CD4-positive, alpha-beta T cell treated with Interleukin-2 at 100 ng/mL for 4 hours (primary cell): ENCODE measurements at places on chromosomes 1 and 21.

- DNase-seq, result no peak
Observed at GRCh38 chr21:35697321-35697808, 363.0 kb downstream of the SETD4 start.

DNA sequence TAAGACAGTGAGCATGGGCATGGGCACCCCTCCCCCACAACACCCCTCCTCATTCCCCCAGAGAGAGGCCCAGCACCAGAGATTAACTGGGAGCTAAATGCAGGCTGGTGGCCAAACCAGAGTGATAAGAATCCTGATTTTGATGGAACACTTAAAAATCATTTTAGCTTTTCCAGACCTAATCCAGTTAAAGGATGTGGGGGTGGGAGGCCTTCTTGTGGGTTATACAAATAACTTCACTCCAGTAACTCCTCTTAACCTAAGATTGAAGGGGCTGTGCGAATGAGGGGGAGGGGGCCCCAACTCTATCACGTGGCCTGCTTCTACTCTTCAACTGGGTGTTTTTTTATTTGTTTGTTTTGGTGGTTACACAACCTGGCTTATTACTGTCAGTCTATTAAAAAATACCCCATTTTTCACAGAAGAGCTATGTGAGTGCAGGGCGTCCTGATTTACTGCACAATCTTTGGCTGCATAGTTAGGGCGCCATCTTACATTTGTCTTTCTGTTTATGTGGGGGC lies 398.1 kb upstream of the LYPLAL1 start:
- DNase-seq, result no peak

DNA sequence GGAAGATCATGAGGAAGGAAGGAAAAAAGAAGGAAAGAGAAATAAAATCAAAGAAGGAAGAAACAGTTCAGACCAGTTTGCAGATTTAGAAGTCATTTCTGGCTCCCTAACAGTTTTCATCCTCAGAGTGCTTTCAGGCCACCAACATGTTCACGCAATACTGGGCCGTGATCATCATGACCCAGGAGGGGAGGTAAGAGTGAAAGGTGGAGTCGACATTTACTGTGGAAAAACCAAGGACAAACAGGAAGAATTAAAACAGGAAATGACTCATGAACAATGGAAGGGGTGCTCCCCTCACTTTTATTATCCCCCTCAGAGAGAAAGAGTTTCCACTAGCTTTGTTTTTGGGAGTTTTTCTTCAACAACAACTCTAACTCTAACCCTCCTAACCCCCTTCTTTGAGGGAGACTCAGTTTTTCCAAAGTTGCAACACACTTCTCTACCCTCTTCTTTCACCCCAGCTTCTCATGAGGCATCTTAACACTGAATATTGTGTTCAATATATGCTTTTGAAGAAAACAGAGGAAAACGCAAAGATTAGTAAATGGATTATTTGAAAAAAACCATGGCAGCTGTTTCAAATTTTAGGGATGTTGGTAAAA lies 60.4 kb downstream of the VANGL2 start:
- DNase-seq, result peak; percentile 31

GRCh38 chr1:15328351-15329103 lies 81.2 kb upstream of the EFHD2 start:
- no peak for DNase-seq

DNA sequence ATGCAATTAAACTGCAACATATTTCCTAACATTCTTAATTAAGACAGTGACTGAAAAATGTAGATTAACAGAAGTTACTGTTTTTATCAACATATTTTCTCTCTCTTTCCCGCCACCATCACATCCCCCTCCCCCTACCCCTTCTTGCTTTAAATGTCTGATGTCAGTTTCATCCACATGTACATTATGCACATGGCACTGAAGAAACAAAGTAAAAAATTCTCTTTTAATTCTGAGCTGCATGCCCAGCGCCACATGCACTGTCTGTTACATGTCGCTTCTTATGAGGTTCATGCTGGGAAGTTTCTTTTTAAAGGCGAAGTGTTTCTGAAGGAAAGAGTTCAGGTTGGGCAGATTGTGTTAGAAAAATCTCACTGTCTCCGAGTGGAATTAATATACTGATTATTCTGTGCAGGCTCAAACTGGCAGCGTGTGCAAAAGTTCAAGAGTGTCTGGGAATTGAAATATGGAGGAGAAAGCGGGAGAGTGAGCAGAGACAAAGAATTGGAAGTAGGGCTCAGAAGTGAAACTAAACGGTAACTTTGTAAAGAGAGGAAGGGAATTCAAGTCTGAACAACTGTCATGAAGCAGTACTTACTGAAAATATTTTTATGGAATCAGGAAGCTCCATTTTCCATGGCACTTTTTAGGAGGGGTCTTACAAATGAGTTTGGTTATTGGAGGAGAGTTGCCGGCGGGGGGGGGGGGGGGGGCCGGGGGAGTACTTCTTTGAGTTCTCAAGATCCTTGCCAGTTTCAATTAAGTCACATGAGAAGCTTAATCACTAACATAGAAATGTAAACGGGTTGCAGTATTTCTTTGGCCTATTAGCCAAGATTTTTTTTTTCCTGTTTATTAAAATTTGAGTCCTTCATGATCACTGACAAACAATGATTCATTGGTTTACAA lies 217.6 kb downstream of the SDCCAG8 start:
- no peak for DNase-seq

GRCh38 chr1:12697397-12697796 lies 18.5 kb upstream of the AADACL3 start:
- no peak for DNase-seq

GRCh38 chr1:32052887-32053286 lies 19.9 kb upstream of the TMEM39B start:
- no peak for DNase-seq

DNA sequence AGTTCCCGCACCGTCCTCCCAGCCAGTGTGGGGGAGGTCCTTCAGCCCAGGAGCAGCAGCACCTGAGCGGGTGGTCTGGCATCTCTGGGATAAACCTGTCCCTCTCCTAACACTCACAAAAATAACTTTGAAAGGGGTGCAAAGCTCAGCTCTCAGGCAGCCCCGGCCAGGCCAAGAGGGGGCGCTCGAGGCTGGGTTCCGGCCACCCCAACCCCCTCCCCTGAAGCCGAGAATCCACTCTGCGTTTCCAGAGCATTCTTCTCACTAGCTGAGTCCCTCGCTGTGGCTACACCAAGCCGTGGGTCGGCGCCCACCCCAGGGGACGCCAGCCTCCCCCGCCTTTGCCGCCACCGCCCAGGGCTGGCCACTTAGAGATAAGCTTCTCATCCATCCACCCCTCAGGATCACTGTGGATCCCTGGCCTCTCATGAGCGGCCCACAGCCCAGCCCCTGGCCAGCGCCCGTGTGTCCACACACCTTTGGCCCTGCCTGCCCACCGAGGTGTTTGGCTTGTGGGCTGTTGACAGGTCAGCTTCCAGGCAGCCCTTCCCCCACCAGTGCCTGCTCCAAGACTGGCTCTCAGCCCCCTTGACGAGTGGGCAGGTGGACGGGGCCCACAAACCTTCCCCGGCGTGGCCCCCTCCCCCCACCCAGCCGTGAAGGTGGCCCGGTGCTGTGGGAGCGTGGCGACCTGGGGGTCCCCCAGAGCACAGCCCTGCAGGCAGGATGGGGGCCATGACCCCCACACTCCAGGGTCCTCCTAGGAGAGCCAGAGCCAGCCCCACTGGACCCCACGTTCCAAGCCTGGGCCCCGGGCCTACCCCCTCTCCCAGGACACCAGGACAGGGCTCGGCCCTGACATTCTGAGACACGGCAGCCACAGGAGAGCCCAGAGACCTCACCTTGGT lies 1.9 kb downstream of the FTCD start:
- peak; percentile 48 for DNase-seq

DNA sequence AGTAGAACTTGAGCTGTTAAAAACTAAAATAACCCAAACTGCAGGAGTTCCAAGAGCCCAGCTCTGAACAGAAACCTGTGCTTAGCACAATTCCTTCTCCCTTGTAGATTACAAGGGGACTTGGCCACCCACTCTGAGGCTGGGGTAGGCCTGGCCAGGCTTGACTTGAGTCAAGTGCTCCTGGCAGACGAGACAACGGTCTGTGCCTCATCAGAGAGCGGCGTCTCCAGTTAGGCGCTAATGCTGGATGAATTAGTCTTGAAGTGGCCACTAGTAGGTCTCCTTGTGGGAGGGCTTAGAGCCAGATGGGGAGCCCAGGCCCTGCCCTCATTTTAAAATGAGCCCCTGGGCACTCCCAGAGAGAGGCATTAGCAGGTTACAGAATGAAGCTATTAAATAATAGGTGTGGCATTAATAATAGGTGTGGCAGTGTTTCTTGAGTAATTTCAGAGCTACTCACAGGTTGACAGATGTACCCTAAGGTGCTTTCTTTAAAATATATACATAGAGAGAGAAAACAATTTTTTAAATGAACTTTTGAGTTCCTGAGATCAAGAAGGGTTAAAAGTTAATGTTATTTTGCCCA lies 1.1 kb downstream of the EEIG2 start:
- DNase-seq, result peak; percentile 74

DNA sequence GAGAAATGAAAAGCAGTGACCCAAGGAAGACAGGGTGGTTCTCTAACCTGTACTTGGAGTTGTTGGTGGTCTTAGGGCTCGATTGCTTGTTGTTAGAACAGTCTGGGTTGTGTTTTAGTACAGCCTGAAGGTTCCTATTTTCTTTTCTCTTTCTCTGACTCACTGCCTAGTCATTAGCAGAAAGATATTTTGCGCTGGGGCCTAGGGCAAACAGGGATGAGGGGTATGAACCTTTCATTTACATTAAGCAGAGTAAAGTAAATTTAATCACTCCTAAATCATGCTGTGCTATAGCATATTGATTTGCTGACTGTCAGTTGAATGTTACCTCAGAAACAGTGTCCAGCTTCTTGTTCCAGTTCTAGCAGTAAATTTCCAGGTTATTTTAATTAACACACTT lies 197.2 kb downstream of the RWDD3 start:
- no peak for DNase-seq

DNA sequence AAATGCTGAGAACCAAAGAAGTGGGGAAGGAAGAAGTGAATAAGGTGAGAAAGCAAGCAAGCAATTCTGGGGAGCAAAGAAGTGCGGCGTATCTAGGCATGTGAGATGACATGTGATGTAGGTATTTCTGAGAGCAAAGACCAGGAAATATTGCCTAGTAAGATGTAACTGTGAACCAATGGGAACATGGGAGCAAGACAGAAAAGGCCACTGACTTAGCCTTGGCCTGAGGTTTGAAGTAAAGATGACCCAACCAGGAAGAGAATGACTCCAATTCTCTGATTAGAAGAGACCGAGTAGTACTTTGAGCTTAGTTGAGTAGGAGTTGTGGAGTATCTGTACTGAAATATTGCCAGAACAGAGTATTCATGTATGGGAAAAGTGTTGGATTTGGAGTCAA lies 31.1 kb downstream of the SLAMF6 start:
- DNase-seq, result no peak

DNA sequence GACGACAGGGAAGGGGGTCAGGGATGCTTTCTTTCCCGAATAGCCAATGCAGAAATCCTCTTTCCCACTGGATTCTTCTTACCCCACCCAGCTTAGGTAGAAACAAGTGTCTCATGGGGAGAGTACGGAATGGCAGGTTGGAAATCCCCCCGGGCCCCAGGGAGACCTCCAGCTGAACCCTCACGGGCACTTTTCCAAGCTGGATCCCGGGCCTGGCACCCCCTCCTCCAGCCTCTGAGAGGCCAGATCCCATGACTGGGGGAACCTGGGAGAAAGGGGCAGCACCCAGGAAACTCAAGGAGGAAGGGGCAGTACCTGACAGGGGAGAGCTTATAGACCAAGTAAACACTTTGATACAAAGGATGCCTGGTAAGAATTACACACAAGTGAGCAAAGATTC lies 1.3 kb downstream of the PKP1 start:
- no peak for DNase-seq

- peak; percentile 98 for DNase-seq
Observed at GRCh38 chr1:151945725-151946722, 36.7 kb upstream of the THEM4 start.

DNA sequence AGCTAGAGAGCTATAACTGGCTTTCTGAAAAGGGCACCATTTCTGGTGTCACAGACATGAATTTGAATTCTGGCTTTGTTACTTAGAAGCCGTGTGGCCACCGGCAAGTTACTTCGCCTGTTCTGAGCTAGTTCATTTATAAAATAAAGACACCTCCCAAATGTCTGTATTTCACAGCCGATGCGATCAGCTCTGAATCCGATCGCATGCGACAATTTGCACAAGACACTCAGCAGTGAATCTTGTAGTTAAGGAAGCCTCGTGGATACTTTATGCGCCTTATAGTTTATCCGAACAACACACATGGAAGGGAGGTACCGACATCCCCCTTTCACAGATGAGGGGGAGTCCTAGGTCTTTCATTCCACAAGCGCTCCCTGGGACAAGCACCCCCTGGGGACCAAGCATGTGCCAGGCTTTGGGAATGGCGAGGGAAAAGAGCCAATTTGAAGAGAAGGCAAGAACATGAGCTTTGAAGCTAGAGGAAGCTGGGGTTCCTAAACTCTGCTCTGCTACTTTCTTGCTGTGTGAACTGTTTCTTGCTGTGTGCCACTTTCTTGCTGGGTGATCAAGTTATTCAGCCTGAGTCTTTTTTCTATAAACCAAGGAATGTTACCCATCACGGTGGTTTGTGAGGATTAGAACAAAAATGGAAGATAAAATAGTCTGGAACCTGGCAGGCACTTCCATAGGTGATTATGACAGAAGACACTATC lies 3.9 kb downstream of the ID3 start:
- DNase-seq, result no peak

- DNase-seq, result no peak
Observed at GRCh38 chr1:40363721-40364120, 9.8 kb upstream of the SMAP2 start.

DNA sequence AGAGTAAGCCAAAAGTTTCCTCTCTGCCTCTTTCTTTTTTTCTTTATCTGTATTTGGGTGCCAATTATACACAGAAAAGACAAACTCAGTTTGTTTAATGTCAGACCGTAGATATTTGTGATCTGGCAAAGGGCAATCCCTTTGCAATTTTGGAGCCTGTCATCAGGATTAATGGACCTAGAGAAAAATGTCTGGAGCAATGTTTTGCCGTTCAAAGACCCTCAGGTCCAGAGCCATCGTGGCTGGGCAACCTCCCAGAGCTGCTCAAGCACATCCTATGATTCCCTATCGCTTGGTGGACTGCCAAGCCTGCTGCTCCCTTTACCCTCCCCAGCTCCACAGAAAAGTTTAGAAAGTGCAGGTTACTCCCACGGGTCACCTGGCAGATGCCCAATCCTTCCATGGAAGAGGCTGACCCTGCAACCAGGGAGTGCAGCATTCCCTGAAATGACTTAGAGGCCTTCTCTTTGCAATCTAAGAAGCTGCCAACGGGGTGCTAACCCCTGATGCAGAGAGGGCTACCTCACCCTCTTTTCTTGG lies 112.5 kb upstream of the NGF start:
- no peak for DNase-seq

DNA sequence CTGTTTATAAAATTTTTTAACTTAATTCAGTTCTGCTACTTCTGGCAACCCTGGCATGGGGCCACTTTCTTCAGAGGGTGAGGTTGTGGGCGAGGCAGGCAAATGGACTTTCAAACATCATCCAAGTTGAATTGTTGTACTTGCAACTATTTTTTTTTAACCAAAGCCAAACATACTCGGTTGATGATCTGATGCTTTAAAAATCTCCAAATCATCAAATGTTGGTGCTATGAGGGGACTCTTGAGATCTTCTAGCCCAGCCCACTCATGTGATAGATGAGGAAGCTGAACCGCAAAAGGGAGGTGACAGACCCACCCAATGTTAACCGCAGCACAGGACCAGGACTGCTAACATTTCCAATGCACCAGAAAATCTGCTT lies 6.7 kb downstream of the SLC1A7 start:
- peak; percentile 37 for DNase-seq

- peak; percentile 10 for DNase-seq
Observed at GRCh38 chr21:41411449-41412089, 14.5 kb upstream of the MX1 start.
